Amygdala (tissue), 56 donors: ENCODE measurements at places on chromosomes 2 and 18.

DNA sequence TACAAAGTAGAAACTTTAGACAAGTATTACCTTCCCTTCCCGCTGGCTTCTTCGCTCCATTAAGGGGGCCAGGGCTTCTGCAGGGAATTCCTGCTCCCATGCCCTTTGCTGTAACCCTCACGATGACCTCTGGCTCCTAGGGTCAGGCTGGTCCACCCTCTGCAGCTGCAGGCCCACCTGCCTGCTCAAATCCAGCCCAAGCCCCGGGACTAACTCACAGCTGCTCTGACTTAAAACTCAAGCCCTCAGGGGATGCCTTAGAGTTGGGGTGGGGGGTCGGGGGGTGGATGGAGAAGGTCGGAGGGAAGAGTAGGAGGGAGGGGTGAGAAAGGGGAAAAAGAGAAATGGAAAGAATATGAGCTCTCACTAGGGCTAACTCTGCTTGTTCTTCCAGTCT is 4.9 kb downstream of the IGFBP5 start:
- DNase-seq = no peak

DNA sequence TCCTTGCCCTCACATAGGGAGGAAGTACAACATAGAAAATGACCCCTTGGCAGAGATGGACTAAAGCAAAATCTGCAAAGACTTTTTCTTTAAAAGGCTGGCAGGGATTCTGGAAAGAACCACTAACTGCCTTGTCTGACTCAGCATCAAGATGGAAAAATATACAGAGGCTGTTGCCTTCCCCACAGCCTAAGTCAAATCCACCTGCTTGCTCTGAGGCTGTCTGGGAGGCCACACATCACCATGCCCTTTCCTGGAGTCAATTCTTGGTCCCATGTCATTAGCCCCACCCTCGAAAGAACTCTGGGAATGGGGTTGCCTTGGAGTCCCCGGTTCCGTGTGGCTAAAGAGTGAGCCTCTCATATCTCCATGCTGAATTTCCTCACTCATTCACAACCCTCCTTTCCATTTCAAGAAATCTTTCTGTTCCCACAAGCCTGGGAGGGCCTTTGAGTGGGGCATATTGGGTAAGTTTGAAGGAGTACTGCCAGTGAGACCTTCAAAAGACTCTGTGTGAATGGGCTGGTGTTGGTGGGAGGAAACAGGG is 39.4 kb downstream of the BMP10 start:
- no peak for DNase-seq

- DNase-seq = no peak
Measured at GRCh38 chr2:47354013-47354847, 48.7 kb upstream of the MSH2 start.

- no peak for DNase-seq
Measured at GRCh38 chr2:233255151-233255550, 3.7 kb downstream of the ATG16L1 start.

DNA sequence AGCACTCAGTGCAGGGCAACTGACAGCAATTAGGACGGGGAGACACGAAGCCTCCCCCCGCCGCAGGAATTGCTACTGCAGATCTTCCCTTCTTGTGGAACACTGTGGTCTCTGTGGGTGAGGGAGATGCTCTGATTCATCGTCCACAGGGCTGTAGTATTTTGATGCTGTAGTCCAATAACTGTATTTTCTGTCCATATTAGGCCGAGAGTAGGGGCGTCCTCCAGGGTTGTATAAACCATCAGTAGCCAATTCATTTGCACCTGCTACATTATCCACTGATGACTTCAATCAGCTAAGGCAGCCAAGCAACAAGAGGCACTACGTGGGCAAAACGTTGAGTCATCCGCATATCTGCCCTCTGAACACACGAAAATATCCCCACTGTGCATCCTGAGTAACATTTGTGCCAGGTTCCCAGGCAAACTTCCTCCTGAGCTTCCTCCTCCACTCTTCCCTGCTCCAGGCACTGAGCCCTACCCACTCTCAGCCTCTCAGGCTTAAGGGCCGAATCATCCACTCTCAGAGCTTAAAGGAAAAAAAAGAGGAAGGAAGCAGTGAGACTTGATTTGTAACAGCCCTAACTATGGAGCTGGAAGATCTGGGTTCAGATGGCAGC is 62.1 kb downstream of the LBH start:
- DNase-seq = no peak

- no peak for DNase-seq
Measured at GRCh38 chr18:35141567-35142274, 99.1 kb upstream of the ZNF397 start.
